ENCODE measurements at places on chromosomes 4 and X.
A peak's percentile ranks its signal among the peaks of the same experiment; 100 is the strongest.

GRCh38 chr4:38562751-38563198 lies 101.2 kb upstream of the KLF3 start:
- no peak for DNase-seq

- DNase-seq: no peak
These were observed 721.7 kb downstream of the PCDH18 start for GRCh38 chr4:136810626-136811025.

DNA sequence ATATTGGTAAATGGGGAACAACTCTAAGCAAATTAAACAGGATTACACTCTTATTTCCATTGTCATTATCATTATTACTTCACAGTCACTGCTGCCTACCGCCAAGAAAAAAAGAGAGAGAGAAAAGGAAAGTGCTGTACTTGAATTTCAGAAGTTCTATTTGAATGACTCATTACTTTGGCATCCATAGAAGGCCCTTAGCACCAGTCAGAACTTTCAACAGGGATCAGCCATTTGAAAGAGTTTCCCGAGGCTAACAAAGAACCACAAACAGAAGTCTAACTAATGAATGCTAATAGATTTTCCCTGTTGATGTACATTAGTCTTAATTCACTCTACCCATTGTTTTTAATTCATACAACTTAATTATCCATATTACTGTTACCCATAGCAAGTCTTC lies 116.3 kb downstream of the SHROOM4 start:
- no peak for DNase-seq

- DNase-seq: no peak
These were observed 43.2 kb upstream of the GRIA3 start for GRCh38 chrX:123140904-123141303.

GRCh38 chr4:21320034-21320433 lies 619.8 kb downstream of the PACRGL start:
- no peak for DNase-seq

DNA sequence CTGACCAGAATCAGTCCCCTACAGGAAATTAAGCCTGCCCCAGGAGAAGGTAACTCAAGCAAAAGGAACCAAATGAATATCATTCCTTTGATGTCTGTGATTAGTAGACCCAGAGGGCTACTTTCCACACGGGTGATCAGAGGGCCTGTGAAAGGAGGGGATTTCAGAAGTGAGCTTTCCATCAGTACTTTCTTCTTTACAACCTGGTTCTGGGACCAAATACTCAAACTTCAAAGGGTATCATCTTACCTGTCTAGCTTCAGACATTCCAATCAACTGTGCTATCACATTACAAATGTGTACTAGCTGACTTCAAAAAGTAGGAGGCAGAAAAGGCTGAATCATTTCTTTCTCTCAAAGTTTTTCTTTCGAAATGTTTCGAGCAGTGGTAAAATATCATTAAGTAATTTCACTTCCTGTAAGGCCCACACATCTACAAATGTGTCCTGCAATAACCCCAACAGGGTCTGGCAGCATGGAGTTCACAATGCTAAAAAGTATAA lies 23.9 kb downstream of the ACSL4 start:
- peak; percentile 18 for DNase-seq

DNA sequence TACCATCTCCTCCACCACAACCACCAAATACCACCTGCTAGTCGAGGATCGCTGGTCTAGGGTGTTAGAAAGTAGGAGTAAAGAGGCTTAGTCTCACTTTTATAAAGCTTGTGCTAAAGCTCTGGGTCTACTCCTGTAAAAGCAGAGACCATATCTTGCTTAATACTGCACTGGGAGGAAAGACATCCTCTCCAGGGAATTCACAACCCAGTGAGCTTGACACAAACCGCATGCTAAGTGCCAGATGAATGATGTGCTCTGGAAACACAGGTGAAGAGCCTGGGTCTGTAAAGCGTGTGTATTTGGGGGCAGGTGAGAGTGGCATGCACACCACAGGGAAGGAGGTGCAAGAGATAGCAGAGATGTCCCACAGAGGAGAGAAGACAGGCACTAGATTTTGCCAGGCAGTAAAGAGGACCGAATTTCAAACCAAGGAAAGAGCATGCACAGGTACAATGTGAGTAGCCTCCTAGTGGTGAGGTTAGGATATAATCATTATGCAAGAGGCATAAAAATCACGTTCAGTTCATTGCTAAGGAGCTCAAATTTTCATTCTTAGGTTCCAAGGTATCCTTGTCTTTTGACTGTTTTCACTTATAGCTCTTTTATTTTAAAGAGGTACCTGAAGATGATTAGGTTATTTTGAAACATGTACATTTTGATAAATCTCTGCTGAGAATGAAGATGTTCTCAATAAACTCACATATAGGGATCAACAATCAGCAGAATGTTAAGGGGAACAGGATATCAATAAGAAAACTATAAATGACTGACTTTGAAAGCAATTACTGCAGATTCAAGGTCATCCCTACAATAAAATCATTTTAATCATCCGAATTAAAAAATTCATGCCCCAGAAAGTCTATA lies 20.7 kb downstream of the TAPT1 start:
- peak; percentile 45 for DNase-seq
